Right renal cortex interstitium (tissue), 3 donors: ENCODE measurements at places on chromosomes 11 and 22. TPM values are rescaled to one million over a fixed set of nuclear protein-coding genes. Genes with fewer than 3 reads are reported as not detected.

DNA sequence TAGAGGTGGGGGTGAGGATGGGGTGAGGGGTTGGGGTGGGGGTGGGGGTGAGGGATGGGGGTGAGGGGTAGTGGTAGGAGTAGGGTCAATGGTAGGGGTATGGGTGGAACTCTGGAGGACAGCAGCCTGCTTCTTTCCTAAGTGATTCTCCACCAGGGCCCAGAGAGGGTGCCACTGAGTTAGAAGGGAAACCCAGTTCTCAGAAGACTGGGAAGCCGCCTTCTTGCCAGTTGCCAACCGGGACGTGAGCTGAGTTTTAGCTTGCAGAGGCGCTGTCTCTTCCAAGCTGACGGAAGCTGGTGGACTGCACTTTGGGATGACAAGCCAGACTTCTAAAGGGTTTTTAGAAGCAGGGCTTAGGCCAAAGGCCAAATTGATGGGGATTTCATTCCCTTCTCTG is 104.4 kb downstream of the NAT10 start:
- DNase-seq = no peak

GRCh38 chr22:46055911-46056545 is 79.1 kb upstream of the WNT7B start:
- no peak for DNase-seq

DNA sequence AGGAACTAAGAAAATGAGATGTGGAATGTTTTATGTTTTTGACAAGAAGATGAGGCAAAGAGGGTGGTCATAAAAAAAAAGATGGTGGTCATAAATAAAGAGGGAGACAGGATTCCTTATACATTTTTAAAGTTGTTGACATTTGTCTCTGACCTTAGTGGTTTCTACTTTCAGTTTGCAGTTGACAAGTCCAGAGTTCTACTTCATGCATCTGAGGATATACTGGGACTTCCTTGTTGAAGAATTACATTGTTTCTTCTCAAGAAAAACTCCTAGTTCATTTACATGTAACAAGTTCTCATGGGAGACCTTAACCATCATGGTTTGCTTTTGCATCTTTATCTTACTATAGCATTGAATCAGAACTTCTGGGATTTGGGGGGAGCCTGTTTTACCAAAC is 1.2 kb downstream of the OR6X1 start:
- DNase-seq = no peak

DNA sequence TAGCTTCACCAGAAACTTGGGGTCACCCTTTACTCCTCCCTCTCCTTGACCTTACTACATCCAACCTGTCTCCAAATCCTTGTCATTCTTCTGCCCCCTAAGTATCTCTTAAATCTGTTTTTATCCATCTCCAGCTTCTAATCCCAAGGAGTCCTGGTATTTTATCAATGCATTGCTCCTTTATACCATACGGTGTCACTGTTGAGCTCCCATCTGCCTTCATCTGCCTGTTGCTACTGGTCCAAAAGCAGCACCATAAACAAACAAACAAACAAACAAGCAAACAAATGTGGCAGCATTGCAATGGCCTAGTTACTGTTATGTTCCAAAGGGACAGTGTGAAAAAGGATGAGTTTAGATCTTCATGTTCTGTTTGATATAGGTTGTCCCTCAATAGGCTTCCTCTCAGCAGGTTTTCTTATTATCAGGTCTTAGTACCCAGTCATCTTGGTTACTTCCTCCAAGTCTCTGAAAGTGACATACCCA is 34.2 kb downstream of the DNHD1 start:
- DNase-seq = peak; percentile 33

- no peak for DNase-seq
Measured at GRCh38 chr11:91104237-91104636, 881.4 kb upstream of the CHORDC1 start.

- no peak for DNase-seq
Measured at GRCh38 chr11:57490456-57491248, 24.9 kb downstream of the SLC43A1 start.

The CRYBB1 gene
- 0.78 TPM for polyA plus RNA-seq

The MFNG gene
- polyA plus RNA-seq = 6.3 TPM

The LGALS12 gene
- polyA plus RNA-seq = 0.12 TPM

The PTPN5 gene
- 0.46 TPM for polyA plus RNA-seq
